ENCODE measurements at places on chromosomes 4 and X. TPM values are rescaled to one million over a fixed set of nuclear protein-coding genes. Genes with fewer than 3 reads are reported as not detected.

- DNase-seq, result no peak
Observed at GRCh38 chrX:40943093-40943641, 142.1 kb upstream of the USP9X start.

DNA sequence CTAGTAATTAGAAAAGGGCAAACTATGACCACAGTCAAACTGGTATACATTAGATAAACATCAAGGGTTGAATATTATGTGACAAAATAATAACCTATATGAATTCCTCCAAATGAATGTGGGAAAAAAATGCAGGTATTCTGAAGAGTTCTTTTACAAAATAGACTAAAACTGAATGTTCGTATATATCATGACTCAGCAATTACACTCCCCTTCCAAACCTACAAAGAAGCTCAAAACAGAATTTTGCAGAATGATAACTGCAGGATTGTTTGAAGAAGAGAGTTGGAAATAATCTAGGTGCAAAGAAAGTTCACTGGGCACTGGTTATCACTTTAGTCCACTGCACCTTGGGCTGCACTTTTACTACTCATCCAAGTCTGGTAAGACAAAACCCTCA is 134.1 kb downstream of the GABRG1 start:
- DNase-seq, result no peak

GRCh38 chr4:153002110-153002509 is 66.0 kb downstream of the FHDC1 start:
- DNase-seq, result no peak

GRCh38 chrX:154457491-154458115 is 478 bp upstream of the PLXNA3 start:
- DNase-seq, result peak; percentile 52

GRCh38 chr4:22988526-22988925 is 295.8 kb downstream of the GBA3 start:
- DNase-seq, result peak; percentile 3

- DNase-seq, result peak; percentile 5
Observed at GRCh38 chr4:111433441-111433840, 711.8 kb upstream of the FAM241A start.

DNA sequence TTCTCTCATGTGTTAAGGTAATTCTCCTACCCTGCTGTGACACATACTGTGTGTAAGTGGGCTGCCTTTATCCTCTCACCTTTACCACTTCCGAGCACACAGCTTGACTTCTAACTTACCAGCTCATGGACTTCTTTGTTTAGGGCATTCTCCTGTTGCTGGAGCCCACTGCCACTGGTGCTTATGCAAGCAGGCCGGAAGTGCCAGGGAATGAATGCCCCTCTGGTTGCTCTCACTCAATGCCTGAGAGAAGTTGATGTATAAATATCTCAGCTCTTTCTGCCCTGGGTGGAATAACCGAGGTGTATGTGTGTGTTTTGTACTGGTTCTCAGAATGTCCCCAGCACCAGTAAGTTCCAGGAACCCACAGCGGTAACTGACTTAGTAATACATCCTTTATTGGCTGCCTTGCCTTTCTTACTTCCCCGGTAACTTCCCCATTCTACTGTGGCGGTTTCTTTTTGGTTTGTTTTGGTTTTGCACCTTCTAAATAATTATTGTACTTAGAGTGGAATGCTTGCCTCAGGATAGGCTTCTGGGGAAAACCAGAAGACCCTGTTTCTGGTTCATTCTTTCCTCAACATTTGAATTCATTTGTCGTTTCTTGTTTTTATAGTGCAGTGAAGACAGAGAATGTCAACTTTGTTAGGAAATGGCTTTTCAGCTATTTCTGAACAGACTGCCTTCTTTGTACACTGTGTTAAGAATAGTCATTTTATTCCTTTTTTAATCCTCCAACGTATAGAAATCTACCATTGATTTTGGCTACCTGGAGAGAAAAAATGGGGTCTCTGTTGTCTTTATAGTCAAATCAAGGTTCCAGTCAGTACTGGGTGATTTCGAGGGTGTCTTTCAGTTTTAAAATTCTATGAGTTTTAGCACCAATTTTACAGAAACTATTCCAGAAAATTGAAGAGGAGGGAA is 45.4 kb downstream of the CXorf58 start:
- no peak for DNase-seq

Gene XAGE5
- polyA plus RNA-seq, result not detected

Gene TMEM185A
- polyA plus RNA-seq, result 13.6 TPM

Gene MTMR8
- polyA plus RNA-seq, result not detected

Data from GM23248 (cell line).